ENCODE measurements at places on chromosomes 12 and 14.

DNA sequence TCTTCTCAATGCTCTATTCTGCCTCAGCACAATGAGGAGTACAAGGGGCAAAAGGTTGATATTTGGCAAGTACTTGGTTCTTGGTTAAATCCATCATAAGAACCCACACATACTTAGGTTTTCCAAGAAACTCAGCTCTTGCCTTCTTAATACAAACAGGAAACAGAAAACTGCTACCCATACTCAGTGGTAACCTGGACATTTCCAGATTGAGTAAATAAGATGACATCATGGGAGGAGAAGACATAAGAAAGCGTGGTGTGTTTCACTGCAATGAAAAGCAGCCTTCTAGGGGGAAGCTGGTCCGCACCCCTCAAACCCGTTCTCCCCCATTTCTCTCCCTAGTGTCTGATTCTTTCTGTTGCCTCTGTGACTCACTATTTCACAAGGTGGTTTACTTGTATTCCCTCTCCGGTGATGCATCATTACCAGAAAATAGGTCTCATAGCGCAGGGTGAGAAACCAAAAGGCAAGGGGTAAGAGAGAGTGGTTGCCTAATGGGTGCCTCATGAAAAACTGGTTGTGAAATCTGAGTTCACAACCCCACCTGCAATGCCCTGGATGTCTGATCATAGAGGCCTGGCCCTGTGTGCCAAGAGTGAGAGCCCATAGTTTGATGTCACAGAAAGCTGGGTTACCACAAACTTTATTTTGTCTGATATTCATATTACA, 326.5 kb upstream of the TBX3 start:
- DNase-seq: no peak

GRCh38 chr12:15733136-15733535, 56.1 kb downstream of the EPS8 start:
- no peak for DNase-seq

- DNase-seq: no peak
These were observed 94.3 kb downstream of the ADGRD1 start for GRCh38 chr12:131047789-131048610.

DNA sequence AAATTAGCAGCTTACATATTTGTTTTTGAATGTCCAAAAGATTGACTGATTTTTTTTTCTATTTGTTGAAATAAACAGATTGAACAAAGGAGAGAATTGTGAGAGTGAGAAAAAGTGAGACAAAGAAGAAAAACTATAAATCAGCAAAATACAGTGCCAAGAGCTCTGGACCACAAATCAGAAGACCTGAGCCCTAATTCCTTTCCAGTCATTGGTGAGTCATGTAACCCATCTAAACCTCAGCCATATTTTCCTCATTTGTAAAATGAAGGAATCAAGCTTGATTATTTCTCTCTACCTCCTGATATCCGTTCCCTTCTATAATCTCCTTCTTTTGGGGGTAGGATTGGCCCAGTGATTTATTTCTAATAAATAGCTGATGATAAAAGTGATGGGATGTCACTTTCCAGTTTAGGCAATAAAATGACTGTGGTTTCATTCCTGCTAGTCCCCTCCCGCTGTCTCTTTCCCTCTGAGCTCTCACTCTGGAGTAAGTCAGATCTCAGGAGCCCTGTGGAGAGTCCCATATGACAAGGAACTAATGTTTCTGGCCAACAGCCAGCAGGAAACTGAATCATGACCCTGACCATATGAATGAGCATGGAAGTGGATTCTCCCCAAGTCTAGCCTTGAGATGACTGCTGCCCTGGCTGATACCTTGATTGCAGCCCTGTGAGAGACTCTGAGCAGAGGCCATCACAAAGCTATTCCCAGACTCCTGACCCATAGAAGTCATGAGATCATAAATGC, 218.9 kb downstream of the ACSS3 start:
- DNase-seq: no peak
